NCI-H1048 (cell line): ENCODE measurements at places on chromosomes 1 and 21.
A peak's percentile ranks its signal among the peaks of the same experiment; 100 is the strongest.

DNA sequence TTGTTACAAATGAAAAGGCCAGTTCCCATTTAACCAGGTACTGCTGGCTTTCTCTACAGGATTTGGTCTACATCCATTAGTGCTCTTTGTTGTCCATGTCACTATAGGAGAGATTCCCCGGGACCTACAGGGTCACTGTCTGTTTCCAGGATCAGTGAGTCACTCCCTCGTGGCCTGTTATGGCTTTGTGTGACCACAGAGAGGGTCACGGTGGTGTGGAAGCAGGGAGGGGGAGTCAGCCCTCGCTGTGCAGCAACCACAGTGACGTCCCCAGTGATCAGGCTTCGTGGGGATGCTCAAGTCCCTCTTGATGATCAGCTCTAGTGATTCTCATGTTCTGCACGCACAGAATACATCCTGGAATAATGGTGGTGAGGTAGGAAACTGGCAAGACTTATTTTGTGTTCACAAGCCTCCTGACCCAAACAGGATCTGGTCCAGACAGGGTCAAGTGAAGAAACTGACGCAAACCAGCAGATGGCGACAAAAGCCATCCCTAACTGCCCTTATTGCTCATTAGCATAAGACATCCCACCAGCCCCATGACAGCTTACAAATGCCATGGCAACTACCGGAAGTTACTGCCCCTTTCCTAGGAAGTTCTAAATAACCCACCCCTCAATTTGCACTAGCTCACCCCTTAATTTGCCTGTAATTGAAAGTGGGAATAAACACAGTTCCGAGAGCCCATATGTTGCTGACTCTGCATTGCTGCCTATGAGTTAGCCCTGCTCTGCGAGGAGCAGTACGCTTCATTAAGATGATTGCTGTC is 98.5 kb downstream of the DISC1 start:
- peak; percentile 24 for DNase-seq

GRCh38 chr1:197595304-197595904 is 179.9 kb downstream of the DENND1B start:
- no peak for DNase-seq

- no peak for DNase-seq
These were observed 660 bp upstream of the RD3 start for GRCh38 chr1:211492511-211493132.

DNA sequence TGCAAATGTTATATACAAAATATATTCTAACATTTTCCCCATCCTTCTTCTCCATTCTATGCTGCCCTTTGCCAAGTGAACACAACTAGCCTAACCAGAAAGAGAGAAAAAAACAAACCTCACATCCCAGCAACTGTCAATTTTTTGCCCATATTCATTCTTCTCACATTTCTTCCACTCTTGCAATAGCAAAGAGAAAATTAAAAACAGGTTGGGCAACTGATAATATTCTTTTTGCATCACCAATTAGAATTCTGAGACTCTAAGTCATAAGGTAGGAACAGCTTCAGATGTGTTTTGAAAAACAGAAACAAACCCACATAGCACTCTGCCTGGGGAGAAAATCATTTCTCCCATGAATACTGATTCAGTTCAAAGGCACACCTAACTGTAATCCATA is 25.2 kb upstream of the EXO1 start:
- no peak for DNase-seq

DNA sequence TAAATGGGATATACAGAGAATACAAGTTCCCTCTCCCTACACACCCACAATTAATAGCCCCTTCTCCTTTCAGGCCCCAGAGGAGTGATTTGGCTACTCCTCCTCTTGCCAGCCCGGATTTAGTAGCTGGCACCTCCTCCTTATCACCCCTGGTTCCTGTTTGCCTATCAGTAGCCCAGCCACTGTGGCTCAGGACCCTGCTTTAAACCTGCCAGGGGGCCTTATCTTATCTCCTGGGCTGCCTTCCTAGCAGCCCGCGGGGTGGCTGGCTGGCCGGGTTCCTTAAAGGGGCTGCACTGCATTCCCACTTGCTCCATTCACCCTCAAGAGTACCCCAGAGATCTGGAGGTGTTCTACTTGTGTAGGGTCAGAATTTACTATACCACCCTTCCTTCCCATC is 70.4 kb downstream of the PLEKHA6 start:
- DNase-seq, result no peak

DNA sequence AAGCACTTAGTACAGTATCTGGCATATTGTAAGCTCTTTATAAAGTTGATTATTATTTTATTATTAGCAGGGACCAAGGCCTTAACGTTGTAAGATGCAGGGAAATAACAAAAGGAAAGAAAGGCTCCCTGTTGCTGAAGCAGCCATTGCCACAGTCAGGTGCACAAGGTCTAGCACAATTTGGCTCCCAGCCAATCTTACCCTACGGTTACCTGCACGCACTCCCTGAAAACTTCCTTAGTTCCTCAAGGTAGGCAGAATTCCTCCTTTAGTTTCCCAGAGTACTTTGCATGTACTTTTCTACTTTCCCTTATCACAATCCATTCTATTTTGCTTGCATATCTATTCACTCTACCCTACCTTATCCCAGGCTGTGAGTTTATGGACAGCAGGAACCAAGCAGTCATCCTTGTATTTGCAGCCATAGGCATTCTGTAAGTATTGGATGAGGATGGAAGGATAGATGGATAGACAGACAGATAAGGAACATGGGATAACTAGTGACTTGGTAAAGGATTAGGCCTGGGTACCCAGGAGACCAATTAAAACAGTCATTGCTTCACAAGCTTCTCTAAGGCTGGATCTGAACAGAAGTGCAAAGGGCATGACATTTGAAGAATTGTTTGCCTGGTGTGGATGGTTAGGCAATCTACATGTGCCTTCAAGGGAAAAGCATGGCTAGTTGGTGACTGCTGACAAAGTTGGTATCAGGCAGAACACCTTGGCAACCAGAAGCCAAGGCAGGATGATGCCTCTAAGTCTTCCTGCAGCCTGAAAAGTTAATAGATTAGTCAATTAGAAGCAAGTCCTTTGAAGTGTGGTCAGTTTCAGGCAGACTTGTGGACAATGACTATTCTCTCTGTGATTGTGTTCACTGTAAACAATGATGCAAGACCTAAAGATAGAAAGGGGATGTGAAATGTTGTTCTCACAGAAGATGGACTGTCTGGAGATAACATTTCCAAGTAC is 20.8 kb upstream of the JAK1 start:
- no peak for DNase-seq

DNA sequence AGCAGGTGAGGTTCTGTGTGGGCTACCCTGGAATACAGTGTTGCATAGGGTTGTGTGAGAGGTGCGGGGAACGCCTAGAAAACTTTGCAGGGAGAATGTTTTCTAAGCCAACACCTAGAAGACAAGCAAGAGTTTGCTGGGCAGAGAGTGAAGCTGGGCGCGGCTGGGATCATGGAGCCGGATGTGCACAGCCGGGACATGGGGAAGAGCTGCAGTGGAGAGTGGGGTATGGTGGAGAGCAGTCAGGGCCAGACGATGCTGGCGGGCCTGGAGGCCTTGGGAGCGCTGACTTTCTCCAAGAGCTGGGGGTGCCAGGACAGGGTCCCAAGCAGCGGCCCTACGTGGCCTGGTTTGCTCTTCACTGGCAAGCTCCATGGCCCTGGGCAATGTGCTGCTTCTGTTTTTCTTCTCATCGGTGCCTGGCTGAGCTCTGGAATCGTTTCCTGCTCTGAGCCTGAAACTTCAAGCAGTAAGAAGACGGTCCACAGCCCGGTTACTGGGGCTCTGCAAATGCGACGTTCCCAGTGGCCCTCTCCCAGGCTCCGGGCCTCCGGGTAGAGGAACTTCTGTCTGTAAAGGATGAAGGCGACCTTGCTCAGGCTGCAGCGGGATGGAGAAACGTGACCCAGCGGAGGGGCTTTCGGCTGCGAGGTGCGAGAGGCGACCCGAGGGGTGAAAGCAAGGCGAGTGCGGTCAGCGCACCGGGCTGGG is 51.9 kb upstream of the CD34 start:
- DNase-seq, result no peak

DNA sequence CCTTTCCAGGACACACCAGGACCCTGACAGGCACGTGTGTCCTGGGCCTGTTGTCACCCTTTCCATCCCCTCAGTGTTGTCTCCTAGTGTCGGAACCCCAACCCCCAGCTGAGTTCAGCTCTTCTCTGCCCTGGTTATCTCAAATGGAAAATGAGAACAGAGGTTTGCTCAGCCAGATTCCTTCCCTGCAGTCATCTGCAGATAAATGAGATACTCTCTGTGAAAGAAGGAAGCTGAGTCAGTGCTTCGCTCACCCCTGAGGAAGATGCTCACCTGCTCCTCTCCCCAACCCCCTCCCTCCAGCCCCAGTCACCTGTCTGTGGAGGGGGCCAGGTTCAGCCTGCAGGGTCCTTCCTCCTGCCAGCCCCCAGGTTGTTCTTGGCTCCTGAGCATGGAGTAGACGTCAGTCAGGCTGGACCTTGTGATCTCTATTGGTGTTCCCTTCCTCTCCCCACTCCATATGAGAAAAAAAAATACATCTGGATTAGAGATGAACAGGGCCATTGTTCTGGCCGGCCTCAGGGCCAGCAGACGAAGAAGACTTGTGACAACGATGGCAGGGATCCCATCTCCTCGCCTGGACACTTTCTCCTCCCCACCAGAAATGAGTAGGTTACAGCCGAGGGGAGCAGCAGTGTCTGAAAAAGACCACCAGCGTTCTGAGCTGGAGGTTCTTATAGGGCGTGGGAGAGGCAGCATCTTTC is 20.9 kb downstream of the PHGDH start:
- no peak for DNase-seq

GRCh38 chr21:26320596-26320995 is 150.0 kb upstream of the APP start:
- DNase-seq, result no peak
